ENCODE measurements at places on chromosomes 6 and 20. TPM values are rescaled to one million over a fixed set of nuclear protein-coding genes. Genes with fewer than 3 reads are reported as not detected.

GPR63 gene
- total RNA-seq: 2.6 TPM

- DNase-seq: peak; percentile 87
Observed at GRCh38 chr6:55937261-55937947, 62.0 kb upstream of the BMP5 start.

OPN5 gene
- 0.18 TPM for total RNA-seq

GRCh38 chr6:126880964-126881363 is 237.5 kb upstream of the RSPO3 start:
- no peak for DNase-seq

DNA sequence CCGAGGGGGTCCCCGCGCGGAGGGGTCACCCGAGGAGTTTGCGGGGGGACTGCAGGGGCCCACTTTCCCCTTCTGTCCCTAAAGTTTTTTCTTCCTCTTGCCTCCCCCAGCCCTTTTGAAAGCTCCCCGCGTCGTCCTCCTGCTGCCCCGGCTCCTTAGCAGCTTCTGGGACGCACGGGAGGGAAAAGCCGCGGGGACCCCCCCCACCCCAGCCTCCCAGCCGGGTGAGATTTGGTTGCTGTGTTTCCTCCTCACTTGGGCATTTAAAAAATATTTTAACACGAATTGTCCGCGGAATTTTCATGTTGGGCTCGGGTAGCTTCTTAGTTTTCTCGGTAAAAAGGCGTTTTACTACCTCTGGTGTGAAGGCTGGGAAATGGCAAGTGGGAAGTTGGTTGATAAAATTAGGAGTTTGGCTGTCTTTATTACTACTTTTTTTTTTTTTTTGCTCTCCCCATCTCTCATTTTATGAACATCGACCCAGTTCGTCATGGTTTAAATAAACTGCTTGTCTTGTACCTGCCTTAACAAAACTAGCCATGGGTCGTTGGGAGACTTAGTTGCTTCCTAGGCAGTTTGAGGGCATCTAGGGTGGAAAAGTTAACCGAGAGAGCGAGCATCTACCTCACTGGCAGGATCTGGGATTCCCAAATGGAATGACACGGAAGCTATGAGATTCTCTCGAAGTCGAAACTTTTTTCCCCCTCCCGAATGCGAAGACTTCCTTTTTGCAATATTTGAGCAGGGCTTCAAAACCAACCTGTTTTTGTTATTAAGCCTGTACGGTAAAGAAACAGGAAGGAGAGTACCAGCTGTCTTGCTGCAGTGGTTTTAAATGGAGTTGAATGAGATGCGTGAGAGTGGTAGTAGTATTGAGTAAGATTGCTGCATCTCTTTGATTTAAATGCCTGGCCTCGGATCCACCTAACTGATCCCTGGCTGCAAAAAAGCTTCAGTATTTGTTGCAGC is 868 bp downstream of the NCOA3 start:
- DNase-seq: peak; percentile 67

BPIFB3 gene
- not detected for total RNA-seq

- no peak for DNase-seq
Observed at GRCh38 chr6:143724876-143725275, 47.1 kb downstream of the PHACTR2 start.

- peak; percentile 34 for DNase-seq
Observed at GRCh38 chr6:167497428-167498056, 172.7 kb downstream of the TTLL2 start.

DNA sequence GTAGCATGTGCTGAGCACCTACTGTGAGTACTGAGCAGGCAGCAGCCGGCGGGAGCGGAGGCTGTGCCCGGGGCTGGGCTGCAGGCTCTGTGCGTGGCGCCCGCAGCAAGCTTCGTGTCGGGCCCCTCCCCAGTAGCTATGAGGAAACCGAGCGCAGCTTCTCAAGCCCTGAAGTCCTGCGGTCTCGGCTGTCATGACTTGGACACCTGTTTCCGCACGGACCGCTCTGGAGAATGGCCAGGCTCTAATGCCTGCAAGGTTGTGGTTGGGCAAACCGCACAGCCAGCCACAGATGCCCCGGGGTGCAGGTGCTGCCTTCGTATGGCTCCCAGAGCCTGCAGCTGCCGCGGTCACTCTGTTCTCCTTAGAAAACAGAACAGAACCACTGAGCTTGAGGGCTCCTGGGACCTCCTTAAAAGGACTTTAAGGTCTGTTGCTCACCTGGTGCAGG is 33.7 kb downstream of the PYGB start:
- peak; percentile 63 for DNase-seq

LYRM2 gene
- total RNA-seq: 22.5 TPM

TMEM170B gene
- 3.9 TPM for total RNA-seq
